ENCODE measurements at places on chromosomes 16 and 17.

GRCh38 chr17:973053-973452 is 6.5 kb downstream of the NXN start:
- DNase-seq, result no peak

DNA sequence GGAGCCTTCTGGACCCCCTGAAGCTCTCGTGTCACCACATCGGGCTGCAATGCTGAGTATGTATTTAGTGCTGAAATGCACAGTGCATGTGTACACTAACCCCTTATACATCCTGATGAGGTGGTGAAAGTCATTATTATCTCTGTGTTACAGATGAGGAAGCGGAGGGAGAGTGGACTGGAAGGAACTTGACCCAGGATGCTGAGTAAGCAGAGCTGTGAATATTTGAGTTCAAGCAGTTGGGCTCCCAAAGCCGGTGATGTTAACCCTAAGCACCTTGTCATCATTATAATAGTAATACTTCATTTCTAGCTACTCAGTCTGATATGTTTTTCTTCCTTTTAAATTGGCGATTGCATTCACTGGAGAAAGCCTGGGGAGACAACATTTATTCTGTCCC is 25.9 kb upstream of the NKD1 start:
- DNase-seq, result no peak

GRCh38 chr17:61047515-61047914 is 352.1 kb upstream of the TBX2 start:
- DNase-seq, result no peak

- no peak for DNase-seq
Measured at GRCh38 chr17:71024969-71025368, 855.6 kb downstream of the KCNJ2 start.

DNA sequence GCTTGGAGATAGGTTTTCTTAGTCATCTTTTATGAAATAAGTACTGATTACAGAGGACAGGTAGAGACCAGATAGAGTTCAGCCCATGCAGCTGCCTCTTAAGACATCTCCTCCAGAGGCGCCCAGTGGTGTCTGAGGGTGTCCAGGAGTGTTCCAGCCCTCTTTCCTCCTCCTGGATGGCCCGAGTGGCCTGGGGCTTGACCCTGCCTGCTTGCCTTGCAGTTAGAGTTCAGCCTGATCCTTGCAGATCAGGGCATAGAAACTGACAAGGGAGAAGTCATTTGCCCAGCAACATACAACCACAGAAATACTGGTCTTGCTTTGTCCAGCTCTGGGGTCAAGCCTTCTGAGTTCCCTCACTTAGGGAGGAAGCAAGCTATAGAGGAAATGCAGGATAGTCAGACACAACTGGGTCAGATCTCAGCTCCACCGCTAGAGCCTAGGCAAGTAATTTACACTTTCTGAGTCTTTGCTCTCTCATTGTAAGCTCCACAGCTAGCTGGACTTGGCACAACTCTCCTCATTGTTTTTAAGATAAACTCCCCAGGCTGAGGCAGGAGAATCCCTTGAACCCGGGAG is 3.6 kb upstream of the CCL1 start:
- no peak for DNase-seq

DNA sequence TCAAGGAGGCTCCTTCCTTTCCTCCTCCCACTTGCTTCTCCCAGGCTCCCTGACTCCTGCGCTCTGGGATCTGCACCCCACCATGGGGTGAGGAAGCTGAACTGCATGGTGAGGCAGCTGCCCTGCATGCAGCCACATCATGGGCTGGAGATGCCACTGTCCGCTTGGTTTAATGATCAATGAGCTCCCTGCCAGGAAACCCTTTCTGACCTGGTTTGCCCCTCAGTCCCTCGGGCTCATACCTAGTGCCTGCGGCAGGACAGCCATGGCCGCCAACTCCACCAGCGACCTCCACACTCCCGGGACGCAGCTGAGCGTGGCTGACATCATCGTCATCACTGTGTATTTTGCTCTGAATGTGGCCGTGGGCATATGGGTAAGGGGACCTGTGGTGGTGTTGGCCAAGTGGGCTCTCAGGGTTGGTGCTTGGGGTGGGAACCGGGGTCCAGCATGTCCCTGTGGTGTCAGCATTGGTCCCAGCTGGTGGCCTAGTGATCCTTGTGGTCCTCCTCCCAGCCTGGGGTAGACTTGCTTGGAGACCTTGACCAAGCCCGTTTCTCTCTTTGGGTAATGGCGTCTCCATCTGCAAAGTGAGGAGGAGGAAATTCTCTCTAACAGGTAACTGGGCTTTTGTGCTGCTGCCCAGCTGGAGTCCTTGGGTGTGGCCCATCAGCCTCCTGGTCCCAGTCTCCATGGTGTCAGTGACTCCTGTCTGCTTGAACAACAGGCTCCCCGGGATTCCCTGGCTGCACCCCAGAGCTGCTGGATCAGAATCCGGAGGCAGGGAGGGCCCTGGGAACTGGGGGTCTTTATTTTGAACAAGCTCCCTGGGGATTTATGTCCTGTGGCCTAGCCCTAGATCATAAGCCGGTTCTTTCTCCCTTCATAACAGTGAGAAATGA is at the start of gene SLC5A10:
TSS of gene SLC5A10 (plus strand) at position 225 of the 902 bp plus-strand sequence. CDS start at position 266, 41 bp downstream.
- DNase-seq, result no peak

GRCh38 chr16:4570688-4571321 is 14.7 kb downstream of the C16orf96 start:
- no peak for DNase-seq

GRCh38 chr17:77865112-77865611 is 93.3 kb upstream of the TNRC6C start:
- peak; percentile 67 for DNase-seq

DNA sequence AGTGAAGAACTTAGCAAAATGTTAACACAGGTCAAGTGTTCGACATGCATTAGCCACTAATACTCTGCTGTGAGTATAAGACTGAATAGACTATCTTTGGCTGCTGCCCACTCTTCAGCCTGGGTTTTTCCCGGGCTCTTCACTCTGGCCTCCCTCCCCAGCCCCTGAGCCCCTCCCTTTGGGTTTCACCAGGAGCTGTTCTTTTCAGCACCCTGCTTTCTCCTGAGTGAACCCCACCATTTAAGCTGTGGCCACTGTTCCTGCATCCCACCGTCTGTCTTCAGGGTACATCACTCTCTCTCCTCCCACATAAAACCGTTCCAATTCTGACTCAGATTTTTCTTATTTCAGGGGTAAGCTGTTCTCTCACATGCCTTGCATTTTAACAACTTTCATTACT is 92.0 kb upstream of the ASIC2 start:
- DNase-seq, result peak; percentile 20

- peak; percentile 64 for DNase-seq
Measured at GRCh38 chr17:44170499-44171201, at the start of gene ASB16. ASB16 (plus strand) TSS chr17:44170704; CDS start chr17:44170790, 86 bp downstream.

Measured in eye (tissue), 1 donor.